ENCODE measurements at places on chromosomes 6 and 20.

DNA sequence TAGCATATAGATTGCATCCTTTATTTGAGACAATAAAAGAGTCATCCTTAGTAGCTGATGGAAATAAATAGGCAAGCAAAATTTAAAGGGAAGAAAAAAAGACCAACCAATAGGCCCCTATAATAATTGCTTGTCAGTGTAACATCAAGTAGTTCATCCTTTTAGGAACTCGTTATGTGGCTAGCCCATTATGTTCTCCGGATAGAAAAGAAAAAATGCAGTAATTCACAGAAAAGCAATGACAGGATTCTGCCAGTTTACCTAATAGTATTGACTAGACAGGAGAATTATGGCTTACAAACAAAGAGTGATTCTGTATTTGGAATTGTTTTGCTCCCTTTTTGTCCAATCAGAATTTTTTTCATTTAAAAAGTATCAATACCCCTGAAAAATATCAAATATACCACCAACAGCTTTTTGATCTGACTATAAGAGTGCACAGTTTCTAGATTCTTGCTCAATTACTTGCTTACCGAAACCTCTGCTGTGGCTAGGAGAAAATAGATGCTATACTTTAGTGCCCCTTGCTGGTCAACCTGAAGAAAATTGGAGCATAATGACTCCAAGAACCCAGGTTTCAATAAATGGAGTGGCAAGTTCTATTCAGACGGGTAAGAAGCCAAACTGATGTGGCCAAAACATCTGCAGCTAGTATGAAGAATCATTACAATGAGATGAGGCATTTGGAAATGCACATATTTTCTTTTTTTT is 91.5 kb upstream of the SASH1 start:
- H3K4me3 ChIP-seq = no peak overlapping the region
- no peak overlapping the region for H3K27ac ChIP-seq
- no peaks in the 10 kb centered on the region for H3K4me1 ChIP-seq

DNA sequence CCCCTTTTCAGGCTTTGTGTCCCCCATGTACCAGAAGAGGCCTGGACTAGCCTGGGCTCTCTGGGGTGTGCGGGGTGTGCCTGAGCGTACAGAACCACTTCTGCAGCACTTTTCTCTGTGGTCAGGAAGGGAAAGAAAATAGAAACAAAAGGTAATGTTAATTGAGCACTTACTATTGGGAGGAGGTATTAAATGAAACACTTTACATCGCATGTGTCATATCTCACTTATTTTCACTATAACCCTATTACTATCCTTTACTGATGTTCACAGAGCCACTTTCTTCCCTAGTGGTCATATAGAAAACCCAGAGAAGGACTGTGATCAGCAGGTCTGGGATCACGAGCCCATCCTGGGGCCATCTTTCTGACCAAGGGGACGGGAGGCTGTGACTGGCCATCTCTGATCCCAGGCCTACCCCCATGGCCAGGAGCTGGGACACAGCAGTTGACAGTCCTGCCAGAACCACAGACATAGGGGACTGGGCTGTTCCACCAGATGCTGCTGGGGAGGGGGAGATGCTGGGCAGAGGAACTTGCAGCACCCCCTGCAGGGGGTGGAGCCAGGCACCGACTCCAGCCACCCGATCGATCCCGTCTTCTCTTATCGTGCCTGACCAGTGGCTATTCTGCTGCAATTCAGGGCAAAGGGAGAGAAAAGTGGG is 107.6 kb downstream of the VEGFA start:
- DNase-seq = no peak
- no peaks in the 10 kb centered on the region for H3K27me3 ChIP-seq
- no peaks in the 10 kb centered on the region for H3K4me1 ChIP-seq
- H3K27ac ChIP-seq = no peak overlapping the region
- H3K36me3 ChIP-seq = no peaks in the 10 kb centered on the region
- H3K4me3 ChIP-seq = no peak overlapping the region

GRCh38 chr20:56653211-56653610 is 24.1 kb downstream of the TFAP2C start:
- H3K36me3 ChIP-seq = no peaks in the 10 kb centered on the region
- no peak for DNase-seq
- H3K4me3 ChIP-seq = no peak overlapping the region
- H3K27ac ChIP-seq = no peak overlapping the region

DNA sequence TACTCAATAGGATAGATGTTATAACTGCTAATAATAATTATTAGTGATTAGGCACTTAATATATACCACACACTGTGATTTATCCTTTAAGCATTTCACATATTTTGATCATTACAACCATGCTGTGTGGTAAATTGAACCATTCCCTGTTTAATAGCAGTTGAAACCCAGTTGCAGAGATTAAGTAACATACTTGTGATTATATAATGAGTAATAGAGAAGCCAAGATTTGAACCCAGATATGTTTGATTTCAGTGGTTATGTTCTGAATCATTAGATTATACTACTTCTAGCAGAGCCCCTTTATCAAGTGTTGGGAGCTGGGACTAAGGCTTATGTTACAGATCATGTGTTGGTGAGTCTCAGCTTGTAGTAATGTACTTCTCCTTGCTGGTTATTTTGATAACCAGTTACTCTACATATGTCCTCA is 44.1 kb downstream of the STK4 start:
- H3K4me1 ChIP-seq = peaks cover 13% of the 10 kb centered on the region
- H3K27ac ChIP-seq = no peak overlapping the region
- no peaks in the 10 kb centered on the region for H3K27me3 ChIP-seq
- DNase-seq = no peak

GRCh38 chr6:12815884-12816600 is 99.5 kb downstream of the PHACTR1 start:
- no peak for DNase-seq
- no peaks in the 10 kb centered on the region for H3K36me3 ChIP-seq
- no peaks in the 10 kb centered on the region for H3K27me3 ChIP-seq
- no peak overlapping the region for H3K4me3 ChIP-seq
- H3K4me1 ChIP-seq = no peaks in the 10 kb centered on the region

DNA sequence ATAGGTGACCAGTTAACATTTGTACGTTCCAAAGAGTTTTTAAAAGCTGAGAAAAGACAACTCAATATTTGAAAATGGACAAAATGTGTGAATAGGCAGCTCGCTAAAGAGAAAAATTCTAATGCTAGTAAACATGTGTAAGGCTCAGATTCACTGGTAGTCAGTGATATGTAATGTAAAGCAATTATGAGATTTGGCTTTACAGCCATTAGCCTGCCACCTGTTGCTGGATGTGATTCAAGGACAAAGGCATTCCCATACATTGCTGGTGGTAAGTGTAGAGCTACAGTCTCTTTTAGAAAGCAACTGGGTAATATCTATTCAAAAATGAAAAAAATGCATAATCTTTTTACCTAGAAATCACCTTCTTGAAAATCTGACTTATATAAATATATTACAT is 114.3 kb downstream of the COL19A1 start:
- H3K36me3 ChIP-seq = no peaks in the 10 kb centered on the region
- H3K27ac ChIP-seq = no peak overlapping the region

- no peak overlapping the region for H3K27ac ChIP-seq
- H3K36me3 ChIP-seq = no peaks in the 10 kb centered on the region
- no peak overlapping the region for H3K4me3 ChIP-seq
- DNase-seq = no peak
- no peaks in the 10 kb centered on the region for H3K27me3 ChIP-seq
Observed at GRCh38 chr6:116066789-116067188, 6.1 kb upstream of the FRK start.

GRCh38 chr6:123323452-123324329 is 313.1 kb downstream of the TRDN start:
- H3K4me3 ChIP-seq = no peak overlapping the region
- H3K27ac ChIP-seq = no peak overlapping the region
- H3K36me3 ChIP-seq = no peaks in the 10 kb centered on the region
- H3K4me1 ChIP-seq = no peaks in the 10 kb centered on the region
- H3K27me3 ChIP-seq = no peaks in the 10 kb centered on the region

- no peaks in the 10 kb centered on the region for H3K4me1 ChIP-seq
- H3K4me3 ChIP-seq = no peak overlapping the region
- no peaks in the 10 kb centered on the region for H3K36me3 ChIP-seq
Observed at GRCh38 chr6:131694832-131695426, 6.3 kb downstream of the OR2A4 start.
